ENCODE measurements at places on chromosomes 3 and 15.
A peak's percentile ranks its signal among the peaks of the same experiment; 100 is the strongest.

- DNase-seq = no peak
Observed at GRCh38 chr3:194128202-194128918, 7.6 kb upstream of the HES1 start.

DNA sequence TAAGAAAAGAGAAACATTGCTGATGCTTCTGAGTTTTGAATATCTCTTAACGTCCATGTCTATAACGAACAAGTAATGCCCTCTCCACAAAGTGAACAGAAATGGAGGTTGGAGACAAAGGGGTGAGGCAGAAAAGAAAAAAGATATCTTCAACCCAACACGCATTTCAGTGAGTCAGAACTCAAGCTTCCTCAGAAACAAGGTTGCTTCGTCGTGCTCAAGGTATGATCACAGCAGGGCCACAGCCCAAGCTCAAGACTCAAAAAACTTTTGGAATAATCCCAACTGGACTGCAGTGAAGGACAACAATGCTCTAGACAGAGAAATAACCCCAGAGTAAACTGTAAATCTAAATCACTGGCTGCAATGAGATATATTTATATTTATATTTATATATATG, 18.9 kb downstream of the WNT5A start:
- no peak for DNase-seq

GRCh38 chr3:12149029-12149428, 9.7 kb downstream of the TIMP4 start:
- no peak for DNase-seq

DNA sequence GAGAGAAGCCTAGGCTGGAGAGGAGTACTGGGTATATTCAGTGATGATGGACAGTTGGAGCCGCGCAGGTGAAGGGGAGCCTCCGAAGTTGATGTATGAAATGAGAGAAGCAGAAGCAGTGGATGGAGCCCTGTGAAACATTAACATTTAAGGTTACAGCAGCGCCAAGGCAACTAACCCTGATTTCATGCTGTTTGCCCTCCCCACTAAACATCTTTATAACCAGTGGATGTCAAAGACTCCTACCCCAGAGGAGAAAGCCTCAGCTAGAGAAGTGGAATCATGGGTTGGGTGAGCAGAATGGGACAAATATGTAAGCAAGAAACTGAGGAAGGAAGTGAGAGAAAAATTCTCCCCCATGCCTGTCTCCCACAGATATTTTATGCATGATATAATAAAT, 92.0 kb upstream of the NMNAT3 start:
- DNase-seq = no peak

DNA sequence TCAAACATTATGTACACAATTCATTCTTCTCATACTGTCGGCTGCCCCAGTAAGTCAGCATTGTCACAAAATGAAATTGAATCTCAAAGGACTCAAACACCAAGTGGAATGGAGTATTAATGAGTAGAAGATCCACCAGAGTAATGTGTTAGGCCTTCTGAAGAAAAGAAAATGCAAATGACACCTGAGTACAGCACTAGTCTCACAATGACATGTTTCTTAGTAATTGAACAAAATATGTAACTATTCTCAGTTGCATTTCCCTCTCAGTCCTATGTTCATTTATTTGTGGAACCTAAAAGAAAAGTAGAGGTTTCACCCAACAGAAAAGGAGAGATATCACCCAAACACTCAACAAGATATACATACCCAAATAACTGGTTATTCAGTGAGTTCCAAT, 283.9 kb upstream of the THBS1 start:
- DNase-seq = no peak

GRCh38 chr3:33787328-33788009, 11.0 kb upstream of the PDCD6IP start:
- peak; percentile 78 for DNase-seq

All from hematopoietic multipotent progenitor cell (in vitro differentiated cells).